ENCODE measurements at places on chromosomes 2 and 18.

DNA sequence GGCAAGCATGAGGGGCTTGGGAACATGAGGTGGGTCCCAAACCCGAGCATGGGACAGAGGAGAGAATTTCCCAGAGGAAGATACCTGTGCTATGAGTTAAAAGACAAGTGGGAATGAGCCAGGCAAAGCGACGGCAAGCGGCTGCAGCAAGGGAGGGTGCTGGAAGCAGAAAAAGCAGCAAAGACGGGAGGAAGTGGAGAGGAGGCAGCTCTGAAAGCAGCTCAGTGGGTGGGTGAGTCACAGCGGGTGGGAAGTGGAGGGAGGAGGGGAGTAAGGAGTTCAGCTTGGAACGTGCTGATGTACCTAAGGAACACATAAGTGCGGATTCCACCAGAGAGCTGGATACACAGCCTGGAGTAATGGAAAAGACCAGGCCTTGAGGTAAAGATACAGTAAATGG, 41.4 kb downstream of the THUMPD2 start:
- DNase-seq, result no peak

DNA sequence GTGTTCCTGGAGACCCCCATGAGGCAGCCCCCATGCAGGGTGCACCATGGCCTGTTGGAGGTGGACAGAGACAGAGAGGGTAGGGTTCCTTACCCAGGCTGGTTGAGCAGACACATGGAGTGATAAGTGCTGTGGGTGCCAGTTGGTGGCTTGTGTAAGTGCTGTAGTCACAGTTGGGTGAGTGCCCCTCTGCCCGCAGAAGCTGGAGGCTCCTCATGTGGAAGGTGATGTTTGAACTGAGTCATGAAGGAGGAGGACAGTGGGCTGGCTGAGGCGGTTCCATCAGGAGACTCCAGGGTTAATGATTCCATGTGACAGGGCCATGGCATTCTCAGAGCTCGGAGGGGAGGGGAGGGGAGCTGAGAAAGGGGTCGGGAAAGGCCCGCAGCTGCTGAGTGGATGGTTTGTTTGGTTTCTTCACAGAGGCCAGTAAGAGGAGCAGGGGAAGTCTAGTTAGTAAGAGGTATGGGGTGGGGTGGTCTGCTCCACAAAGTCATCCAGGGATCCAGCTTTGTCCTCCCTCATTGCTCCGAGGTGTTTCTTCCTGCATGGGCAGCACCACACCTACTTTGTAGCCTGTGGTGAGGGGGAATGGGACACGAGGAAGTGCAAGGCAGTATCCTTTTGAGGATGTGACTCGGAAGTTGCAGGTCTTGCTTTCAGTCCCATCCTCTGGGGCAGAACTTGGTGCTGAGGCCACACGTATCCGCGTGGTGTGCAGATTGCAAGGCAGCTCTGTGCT, 13.6 kb downstream of the IMPA2 start:
- DNase-seq, result no peak

GRCh38 chr2:230935130-230935430, 10.0 kb upstream of the GPR55 start:
- DNase-seq, result no peak

- no peak for DNase-seq
Observed at GRCh38 chr18:60452421-60452820, 79.8 kb upstream of the MC4R start.

DNA sequence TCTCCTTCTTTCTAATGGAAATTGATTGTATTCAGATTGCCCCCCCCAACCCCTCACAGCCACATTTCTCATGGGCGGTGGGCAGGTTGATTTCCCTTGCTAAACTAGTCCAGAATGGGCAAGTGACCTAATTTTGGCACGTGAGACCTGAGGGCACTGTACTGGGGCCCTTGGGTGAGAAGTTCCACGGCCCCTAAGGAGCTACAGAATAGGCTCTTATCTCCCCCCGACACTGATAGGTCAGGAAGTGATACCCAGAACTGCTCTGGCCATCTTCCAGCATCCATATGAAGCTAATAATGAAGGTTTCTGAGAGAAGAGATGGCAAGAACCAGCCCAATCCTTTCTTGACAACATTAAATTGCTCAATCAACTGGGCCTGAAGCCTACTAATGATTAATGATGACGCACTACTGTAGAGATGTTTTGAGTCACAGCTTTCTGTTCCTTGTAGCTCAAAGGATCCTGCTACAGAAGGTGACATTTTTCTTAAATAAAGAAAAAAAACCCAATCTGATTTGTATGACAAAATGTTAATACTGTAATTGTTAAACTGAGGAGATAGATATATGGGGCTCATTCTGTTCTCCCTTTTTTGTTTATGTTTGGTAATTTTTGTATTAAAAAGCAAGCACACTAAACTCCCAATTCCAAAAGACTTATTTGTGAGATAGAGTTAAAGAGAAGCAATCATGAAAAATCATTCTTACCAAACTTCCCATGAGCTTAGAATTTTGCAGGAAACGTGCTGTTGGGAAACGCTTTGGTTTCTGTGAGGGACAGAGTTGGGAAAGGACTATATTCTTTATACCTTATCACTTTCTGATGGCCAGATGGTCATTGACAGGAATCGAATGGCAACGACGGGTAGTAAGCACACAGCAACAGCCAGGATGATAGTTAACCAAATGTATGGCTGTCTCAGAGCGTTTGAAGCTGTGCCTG, 28.2 kb upstream of the NARS1 start:
- DNase-seq, result no peak

DNA sequence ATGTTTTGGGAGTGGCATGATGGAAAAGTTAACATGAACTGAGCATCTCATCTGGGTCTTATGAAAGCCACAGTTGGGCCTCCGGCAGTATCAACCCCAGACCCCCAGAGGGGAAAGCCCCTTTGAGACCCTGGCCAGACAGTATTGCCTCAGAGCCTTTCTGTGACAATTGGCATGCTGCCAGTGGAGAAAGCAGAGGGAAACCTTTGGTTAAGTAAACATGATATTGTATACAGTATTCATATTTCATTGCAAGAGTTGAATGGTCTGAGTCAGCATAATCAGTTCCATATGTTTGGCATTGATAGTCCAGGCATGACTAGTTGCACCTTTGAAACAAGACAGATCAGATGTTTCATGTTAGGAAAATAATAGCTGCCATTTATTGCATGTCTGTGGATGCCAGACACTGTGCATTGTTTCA, 20.0 kb downstream of the MERTK start:
- no peak for DNase-seq

GRCh38 chr2:55364189-55365055, 55.2 kb downstream of the CCDC88A start:
- no peak for DNase-seq

DNA sequence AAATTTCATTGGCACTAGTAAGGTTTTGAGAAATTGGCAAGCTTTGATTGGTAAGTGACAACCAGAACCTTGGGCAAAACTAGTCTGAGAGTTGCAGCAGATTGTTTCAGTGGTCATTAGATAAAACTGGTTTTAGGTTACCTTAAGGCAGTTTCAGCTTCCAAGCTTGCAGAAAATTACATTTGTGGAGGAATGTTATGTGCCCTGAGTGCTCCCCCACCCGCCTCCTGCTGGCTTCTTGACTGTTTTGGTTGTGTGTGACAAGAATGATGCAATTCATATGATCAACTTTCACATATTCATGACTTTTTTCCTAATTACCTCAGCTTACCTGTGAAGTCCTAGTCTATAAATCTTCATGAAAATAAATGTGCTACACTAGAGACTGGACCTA, 599.5 kb upstream of the ZNF804A start:
- DNase-seq, result no peak

GRCh38 chr2:197340591-197340990, 30.0 kb upstream of the ANKRD44 start:
- no peak for DNase-seq

DNA sequence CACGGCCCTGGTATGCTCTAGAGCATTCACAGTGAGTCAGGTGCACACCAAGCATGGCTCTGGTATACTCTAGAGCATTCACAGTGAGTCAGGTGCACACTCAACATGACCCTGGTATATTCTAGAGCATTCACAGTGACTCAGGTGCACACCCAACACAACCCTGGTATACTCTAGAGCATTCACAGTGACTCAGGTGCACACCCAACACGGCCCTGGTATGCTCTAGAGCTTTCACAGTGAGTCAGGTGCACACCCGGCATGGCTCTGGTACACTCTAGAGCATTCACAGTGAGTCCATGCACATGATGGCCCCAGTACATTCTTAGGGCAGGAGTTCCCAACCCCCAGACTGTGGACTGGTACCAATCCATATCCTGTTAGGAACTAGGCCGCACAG, 158.1 kb downstream of the EIPR1 start:
- DNase-seq, result no peak

DNA sequence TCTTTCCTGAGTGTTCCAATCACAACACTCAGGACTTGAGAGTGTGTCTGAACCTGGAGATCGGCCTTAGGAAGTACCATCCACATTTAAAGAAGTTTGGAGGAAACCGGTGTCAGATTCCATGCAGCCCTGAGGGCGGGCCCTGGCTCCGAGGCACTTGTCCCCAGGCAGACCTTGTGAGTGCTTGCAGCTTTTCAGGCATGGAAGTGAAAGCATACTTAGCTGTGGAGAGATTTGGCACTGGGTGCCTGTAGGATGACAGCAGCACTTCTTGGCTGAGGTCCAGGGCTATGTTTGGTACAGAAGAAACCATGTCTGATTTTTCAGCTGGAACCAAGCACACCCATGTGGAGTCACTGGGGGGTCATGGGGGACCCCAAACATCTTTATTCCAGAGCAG, 230.8 kb downstream of the SEPTIN10 start:
- DNase-seq, result peak; percentile 4

DNA sequence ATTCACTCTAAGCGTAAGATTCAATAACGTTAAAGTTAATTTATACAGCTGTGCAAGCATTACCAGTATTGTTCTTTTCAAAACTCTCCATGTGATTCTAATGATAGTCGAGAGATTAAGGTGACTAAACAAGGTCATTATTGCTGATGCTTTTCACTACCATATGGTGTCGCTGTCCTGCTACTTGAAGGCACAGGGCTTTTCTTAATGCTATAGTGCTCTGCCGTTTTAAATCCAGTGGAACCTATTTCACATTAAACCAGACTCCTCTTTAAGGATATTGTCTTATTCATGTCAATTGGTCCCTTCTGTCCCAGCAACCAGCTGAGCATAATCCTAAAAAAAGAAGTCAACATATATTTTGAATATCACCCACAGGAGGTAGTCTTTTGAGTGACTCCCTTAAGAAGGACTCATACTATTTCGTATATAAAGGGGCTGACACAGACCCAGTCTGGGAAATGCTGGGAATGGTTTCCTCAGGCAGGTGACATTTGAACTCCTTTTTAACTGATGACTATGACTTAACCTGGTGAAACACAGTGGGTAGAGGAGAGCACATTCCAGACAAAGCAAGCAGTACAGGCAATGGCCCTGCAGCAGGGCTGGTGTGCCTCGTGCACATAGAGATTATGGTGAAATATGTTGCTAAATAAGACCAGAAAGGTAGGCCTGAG, 53.9 kb upstream of the CYTIP start:
- peak; percentile 61 for DNase-seq

GRCh38 chr18:35526495-35527059, 28.8 kb upstream of the INO80C start:
- DNase-seq, result no peak

GRCh38 chr2:196314780-196315179, 143.4 kb upstream of the STK17B start:
- DNase-seq, result no peak

GRCh38 chr2:129778584-129778877, 200.9 kb upstream of the RAB6C start:
- DNase-seq, result no peak

DNA sequence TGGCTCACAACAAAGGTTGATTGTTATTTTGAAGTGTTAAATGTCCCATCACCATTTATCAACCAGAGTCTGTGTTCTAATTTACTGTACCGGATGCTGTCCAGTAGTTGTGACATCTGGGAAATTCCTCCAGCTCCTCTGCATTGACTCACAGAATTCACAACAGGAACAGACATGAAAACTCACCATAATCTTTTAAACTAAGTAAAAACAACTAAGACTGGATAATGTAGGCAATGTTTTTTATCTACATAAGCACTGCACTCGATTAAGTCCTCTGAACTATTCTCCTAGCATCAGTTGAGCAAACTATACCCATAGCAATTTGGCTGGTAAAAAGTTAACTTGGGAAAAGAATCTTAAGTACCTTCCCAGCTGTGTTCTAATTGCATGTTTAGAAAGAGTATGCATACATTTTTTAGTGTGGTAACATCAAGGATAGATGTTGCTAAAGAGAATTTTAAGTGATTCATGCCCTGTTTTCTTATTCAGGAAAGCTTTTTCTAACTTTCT, 42.9 kb upstream of the MYO1B start:
- DNase-seq, result no peak

DNA sequence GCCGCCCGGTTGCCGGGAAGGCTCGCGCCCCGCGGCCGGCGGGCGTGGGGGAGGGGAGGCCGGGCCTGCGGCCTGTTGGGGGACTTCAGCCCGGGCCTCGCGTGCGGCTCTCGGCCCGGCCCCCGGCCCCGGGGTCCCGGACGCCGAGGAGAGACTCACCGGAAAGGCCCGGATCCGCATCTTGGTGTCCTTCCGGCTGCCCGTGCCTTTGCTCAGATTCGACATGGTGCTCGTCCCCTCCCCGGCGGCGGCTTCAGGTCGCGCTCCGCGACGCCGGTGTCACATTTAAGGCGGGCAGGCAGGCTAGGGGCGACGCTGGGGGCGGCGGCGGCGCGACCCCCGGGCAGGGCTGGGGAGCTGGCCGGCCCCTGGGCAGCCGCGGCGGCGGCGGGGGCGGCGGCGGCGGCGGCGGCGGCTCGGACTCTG, 365 bp downstream of the CUL3 start:
- peak; percentile 68 for DNase-seq

DNA sequence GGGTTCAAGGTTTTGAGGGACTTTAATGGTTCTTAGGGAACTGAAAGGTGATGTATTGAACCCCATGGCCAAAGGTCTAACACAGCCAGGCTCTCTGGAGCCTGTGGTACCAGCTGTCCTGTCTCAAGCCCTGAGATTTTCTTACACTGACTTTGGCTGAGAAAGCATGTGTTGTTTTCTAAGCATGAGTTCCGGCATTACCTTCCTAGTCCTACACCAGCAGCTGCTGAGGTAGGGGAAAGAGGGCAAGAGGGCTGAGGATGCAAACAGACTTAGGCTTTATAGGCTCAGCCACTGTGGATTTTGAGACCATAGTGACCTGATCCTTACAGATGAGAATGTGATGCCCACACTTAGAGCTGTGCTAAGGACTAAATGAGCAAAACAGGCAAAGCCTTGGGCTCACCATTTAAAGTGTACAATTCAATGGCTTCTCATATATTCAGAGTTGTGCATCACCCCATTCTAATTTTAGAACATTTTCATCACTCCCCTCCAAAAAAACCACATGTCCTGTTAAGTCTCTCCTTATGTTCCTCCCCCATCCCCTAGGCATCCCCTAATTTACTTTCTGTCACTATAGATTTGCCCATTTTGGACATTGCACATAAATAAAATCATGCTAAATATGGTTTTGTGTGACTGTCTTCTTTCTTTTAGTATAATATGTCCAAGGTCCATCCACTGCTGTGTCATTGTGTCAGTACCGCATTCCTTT, 99.7 kb upstream of the OTOS start:
- no peak for DNase-seq

GRCh38 chr2:3952866-3953516, 249.6 kb downstream of the DCDC2C start:
- no peak for DNase-seq
